Renal cortex interstitium (tissue), 15 donors: ENCODE measurements at places on chromosomes 11 and 22. TPM values are rescaled to one million over a fixed set of nuclear protein-coding genes. Genes with fewer than 3 reads are reported as not detected.

DNA sequence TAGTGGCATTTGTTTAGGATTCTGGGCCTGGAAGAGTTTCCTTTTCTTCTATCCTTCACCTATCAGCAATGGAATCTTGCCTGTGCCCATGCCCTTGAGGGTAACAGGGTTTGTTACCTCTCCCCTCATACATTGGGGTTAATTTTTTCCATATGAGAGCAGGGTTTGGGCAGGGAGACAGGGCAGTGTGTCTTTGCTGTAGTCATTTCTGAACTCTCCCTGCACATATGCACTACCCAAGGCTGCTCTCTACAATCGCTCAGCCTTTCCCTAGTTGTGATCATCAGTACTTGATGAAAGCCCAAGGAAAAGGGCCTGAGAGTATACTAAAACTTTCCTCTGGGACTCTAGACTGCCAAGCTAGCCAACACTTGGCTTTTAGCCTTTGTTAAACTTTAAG, 95.7 kb downstream of the LRRC32 start:
- DNase-seq, result no peak

DNA sequence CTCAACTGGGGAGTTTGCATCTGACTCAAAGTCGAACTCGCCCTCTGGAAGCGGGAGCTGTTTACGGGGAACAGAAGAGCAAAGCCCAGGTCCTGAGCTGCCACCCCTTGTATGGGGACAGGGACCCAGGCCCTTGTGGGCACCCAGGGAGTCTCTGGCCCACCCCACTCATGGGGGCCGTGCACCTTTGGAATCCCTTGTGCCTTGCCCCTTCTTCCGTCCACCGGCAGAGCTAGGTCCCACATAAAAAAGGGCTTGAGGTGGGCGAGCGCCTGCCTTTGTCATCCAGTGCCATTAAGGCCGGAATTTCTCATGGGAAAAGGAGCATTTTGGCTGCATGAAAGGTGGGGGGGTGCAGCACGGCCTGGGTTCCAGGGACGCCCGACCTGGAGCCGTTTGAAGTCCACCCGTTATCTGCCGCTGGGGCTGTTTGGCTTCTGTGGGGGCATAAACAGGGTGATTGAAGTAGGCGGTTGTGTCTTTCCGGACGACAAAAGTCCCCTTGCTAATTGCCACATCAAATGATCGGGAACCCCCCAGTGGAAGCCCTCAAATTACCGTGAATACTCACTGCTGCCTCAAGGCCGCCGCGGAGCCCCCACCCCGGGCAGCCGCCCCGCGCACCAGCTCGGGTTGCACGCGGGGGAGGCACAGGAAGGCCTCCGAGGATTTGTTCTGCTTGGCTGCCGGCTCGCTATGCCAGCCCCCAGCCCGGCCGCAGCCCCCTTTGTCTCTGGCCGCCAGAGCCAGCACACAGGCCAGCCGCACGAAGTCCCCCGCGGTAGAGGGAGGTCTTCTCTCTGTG, 49.0 kb upstream of the FGF3 start:
- no peak for DNase-seq

- DNase-seq, result no peak
Measured at GRCh38 chr11:2074266-2074825, 64.8 kb downstream of the IGF2 start.

DNA sequence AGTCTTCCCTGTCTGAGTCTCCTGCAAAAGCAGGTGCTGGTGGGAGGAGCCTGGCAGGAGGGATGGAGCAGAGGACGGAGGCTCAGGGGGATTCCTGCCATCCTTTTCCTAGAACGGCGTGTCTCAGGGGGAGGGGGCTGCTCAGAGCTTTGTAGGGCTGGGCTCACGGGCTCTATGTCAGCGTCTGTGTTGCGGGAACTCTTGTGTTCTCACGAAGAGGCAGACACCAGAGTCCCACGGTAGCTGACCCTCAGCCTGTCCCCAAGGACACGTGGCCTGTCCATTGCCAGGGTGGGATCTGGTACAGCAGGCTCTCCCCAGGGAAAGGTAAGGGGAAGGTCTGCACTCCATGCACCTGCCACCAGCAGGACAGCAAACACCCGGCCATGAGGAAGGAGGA, 1505.2 kb downstream of the TBC1D22A start:
- DNase-seq, result no peak

DNA sequence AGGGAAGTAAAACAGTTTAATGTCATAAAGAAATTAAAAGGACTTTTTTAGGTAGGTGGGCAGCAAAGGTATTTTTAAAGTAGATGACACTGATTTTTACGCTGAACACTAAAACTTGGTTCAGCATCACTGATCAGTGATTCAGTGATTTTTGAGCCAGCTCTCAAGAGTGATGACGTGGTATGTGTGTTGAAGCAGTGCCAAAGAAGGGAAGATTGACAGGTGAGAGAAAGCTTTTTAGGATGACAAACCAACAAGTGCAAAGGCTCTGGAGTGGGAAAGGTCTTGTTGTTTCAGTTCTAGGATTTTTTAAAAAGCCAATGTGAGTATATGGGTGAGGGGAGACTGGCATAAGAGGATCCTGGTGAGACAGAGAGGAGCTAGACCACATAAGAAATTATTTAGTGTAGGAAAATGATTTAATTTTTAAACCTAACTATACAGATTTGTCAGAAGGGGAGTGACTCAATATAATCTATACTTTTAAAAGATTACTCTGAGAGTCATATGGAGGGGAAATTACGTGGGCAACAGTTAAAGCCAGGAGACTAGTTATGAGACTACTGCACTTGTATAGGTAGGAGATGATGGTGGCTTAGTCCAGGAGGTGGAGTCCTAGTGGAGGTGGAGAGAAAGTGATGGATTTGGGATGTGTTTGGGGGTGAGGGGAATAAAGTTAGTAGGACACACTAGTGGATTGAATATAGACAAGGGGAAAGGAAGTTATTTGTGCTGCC, 17.6 kb upstream of the CALCB start:
- DNase-seq, result no peak

GRCh38 chr11:48161951-48162884, 54.4 kb upstream of the OR4B1 start:
- no peak for DNase-seq

DNA sequence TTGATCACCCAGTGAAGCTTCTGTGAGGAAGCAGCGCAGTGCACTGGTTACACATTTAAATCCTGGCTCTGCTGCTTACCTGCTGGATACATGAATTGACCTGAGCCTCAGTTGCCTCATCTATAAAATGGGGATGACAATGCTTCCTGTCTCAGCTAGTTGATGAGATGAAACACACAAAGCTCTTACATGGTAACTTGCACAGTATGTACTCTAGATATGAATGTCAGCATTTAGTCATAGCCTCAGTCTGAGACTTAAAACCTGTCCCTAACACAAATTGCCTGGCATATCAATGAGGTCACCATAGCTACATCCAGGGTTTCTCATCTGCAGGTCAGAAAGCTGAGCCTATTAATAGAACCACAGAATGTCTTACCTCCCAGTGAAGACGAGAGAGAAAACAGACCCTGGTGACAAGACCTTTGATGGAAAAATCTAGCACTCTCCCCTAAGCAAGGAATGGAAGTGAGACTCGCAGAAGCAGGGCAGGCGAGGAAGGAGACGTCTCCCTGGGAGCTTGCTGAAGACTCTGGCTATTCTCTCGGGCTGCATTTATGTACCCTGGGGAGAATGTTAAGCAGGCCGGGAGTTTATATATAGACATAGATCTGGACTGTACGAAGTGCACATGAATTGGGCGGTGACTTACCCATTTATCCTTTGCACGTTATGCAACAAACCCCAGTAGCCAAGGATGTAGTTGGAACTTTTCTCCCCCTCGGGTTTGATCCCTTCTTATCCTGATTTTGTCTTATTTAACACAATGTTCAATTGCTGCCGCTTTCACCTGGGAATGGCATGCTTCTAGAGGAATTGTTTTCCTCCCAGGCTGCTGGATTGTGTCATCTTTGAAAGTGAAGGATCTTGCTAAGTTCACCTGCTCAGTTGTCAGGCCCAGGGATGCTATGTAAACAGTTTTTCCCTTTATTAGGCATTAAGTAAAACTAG, 18.0 kb downstream of the SDHAF2 start:
- DNase-seq, result no peak

GRCh38 chr11:106957030-106957482, 61.2 kb downstream of the GUCY1A2 start:
- no peak for DNase-seq

GRCh38 chr11:40235841-40236240, 1223.6 kb downstream of the LRRC4C start:
- no peak for DNase-seq

DNA sequence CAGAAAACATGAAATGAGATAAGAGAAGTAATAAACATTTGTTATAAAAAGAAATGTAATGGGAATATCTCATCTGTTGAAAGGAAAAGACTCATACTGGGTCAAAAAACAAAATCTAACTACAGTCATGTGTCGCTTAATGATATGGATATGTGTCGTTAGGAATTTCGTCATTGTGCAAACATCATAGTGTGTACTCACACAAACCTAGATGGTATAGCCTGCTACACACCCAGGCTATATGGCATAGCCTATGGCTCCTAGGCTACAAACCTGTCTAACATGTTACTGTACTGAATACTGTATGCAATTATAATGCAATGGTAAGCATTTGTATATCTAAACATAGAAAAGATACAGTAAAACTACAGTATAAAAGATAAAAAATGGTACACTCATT, 89.8 kb upstream of the ZC3H12C start:
- no peak for DNase-seq

GRCh38 chr22:19706661-19707151, 7.6 kb upstream of the SEPTIN5 start:
- no peak for DNase-seq

DNA sequence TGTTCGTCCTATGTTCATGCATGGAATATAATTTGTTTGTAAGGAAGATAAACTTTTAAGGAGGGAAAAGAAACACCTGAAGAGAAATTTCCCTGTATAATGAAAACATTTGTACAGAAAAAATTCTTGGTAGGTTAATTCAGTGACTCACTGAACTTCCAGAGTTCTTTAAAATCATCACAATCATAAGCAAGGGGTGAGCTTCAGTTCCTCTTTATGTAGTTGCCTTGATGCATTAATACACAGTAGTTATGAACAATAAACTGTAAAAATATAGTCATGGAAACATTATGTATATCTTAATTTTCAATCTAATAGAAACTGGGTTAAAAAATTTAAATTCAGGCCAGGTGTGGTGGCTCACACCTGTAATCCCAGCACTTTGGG, 1.1 kb upstream of the C11orf65 start:
- DNase-seq, result no peak

GRCh38 chr11:75867778-75868374, 52.9 kb downstream of the UVRAG start:
- DNase-seq, result peak; percentile 32

Gene HEPN1
- polyA plus RNA-seq, result 0.91 TPM

Gene ANO5
- polyA plus RNA-seq, result 4.5 TPM
